IMR-90 (cell line): ENCODE measurements at places on chromosomes 5 and 9. TPM values are rescaled to one million over a fixed set of nuclear protein-coding genes. Genes with fewer than 3 reads are reported as not detected.
A peak's percentile ranks its signal among the peaks of the same experiment; 100 is the strongest.

BARHL1 gene
- not detected in 2 replicates for polyA plus RNA-seq

DNA sequence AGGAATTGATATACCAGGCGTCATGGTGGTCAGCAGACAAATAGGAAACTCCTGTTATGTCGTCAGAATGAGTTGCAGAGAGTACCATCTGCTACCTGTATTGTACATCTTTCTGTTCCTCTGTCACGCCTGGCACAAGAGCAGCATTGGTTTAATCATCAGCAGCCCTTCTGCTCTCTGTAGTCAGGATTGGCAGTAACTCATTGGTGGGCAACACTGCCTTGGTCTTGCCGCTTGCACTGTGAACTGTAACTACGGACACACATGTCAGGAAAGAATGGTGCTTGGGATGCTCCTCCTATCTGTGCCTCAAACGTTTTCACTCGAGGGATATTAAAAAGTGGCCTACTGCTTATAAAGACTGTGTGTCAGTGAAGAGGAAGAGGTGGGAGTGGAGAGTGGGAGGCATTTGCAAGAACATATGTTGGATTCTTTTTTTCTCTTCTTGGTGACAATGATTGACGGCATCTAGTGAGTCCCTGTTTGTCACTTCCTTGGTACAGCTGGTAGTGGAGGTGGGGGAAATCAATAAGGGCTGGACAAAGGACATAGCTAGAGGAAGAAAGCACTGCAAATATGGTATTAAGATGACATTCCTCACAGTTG lies 76.6 kb downstream of the F2RL2 start:
- DNase-seq: no peak
- H3K27me3 ChIP-seq: peaks cover 5% of the 10 kb centered on the region; the same call in 1 of the 2 replicates
- H3K4me1 ChIP-seq: no peaks in the 10 kb centered on the region
- no peak overlapping the region for H3K4me3 ChIP-seq

- no peak overlapping the region for H3K4me3 ChIP-seq
- no peak for DNase-seq
- no peaks in the 10 kb centered on the region for H3K27me3 ChIP-seq
- H3K4me1 ChIP-seq: no peaks in the 10 kb centered on the region
- H3K36me3 ChIP-seq: no peaks in the 10 kb centered on the region
- no peak overlapping the region for H3K27ac ChIP-seq
Measured at GRCh38 chr5:86175224-86175623, 442.5 kb upstream of the COX7C start.

GRCh38 chr9:8614926-8615440 lies 815.4 kb upstream of the DMAC1 start:
- no peak overlapping the region for H3K4me3 ChIP-seq
- H3K27ac ChIP-seq: no peak overlapping the region
- no peaks in the 10 kb centered on the region for H3K4me1 ChIP-seq
- no peaks in the 10 kb centered on the region for H3K27me3 ChIP-seq
- no peaks in the 10 kb centered on the region for H3K36me3 ChIP-seq
- DNase-seq: no peak

- H3K4me3 ChIP-seq: no peak overlapping the region
- H3K27me3 ChIP-seq: peaks cover 2% of the 10 kb centered on the region; the same call in 1 of the 2 replicates
- no peak overlapping the region for H3K27ac ChIP-seq
Measured at GRCh38 chr5:57117596-57117995, 56.3 kb upstream of the GPBP1 start.

DNA sequence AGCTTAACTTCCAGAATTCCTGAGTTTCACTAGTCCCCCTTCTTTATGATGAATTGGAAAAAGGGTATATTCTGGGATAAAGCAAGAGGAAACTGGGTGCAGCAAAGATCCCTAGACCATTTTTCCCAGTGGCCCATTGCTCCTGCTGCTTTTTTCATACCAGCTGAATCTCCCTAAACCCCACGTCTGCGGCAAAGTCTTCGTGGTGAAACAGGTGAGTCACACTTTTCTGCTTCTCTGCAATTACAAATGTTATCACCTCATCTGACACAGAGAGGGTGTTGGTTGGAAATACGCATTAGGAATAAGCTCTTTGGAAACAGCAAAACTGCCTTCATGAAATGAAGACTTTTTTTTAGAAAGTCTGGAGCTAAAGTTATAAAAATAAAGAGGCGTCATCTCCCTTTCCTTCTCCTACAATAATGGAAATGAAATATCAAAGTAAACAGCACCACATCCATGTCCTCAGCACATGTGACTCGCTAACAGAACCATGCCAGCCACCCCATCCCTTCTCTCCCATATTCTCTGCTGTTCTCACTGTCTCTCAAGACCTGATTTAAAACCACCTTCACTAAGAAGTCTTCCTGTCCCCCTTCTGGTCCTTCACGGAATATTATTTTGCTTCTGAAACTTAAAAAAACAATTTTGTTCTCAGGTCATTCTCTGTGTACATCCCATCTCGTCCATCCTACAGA lies 39.5 kb upstream of the GLRX start:
- H3K4me3 ChIP-seq: no peak overlapping the region
- H3K36me3 ChIP-seq: no peaks in the 10 kb centered on the region
- no peaks in the 10 kb centered on the region for H3K27me3 ChIP-seq
- H3K27ac ChIP-seq: peak overlapping the region; percentile 94
- DNase-seq: peak; percentile 60
